Stimulated activated CD4-positive, alpha-beta T cell treated with anti-CD3 and anti-CD28 coated beads, Interleukin-12 subunit alpha, Interleukin-12 subunit beta, amount 100 ng/mL, for 48 hours (primary cell): ENCODE measurements at places on chromosomes 2 and 18.

DNA sequence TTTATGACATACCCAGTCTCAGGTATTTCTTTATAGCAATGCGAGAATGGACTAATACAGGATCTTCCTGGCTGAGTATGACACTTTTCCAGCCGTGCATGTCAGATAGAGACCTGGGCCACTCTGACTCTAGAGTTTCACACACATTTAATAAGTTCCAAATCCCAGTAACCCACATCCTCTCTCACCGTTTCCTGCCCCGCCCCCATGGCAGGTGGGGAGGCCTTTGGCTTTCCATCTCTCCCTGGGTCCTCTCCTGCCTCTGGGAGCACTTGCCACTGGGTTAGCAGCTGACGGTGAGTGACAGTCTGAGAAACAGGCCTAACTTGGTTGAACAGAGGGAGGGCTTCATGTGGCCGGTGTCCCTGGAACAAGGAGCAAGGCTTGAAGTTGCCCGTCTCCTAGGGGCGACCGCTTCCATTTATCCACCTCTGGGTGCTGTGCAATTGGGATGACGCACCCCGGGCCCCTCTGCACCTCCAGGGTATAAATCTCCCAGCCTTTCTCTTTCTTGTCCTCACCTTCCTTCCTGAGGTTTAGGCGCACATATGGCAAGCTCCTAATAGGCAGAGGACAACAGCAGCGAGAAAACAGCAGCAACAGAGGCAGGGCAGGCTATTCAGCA, 152.7 kb upstream of the HDAC4 start:
- no peak for DNase-seq

- DNase-seq, result no peak
These were observed 170.6 kb downstream of the METTL4 start for GRCh38 chr18:2400701-2401196.

DNA sequence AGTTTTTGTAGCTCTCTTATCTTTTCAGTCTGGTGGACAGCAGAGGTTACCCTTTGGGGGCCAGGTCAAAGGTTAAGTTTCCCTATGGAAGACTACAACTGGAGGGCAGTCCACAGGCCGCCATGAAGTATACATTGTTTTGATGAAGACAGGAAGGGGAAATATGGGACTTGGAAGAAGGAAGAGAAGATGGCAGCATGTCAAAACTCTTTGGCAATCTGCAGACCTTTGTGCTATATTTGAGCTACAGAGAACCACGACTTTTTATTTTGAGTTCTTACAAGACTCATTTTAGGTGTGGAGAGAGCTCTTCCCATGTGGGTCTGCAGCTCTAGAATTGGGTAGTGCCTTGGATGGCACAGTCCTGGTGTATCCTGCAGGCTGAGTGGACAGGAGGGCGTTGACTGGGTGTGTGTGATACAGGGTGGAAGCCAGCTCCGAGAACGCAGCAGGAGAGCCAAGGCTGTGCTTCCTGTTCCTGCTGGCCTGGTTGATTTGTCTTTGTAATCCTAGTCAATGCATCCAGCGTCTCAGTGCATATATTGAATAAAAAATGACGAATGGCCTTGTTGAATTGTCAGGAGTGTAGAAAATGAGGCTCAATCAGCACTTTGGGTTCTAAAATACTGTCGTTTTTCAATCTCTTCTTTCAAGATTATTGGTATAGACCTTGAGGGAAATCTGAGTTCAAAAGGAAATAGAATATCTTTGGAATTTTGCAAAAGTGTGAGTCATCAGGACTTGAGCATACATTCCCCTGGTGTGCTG, 11.5 kb downstream of the ITGA6 start:
- no peak for DNase-seq

GRCh38 chr2:12663306-12664037, 53.3 kb upstream of the TRIB2 start:
- DNase-seq, result no peak

GRCh38 chr2:120963997-120964705, 228.5 kb downstream of the GLI2 start:
- DNase-seq, result no peak

DNA sequence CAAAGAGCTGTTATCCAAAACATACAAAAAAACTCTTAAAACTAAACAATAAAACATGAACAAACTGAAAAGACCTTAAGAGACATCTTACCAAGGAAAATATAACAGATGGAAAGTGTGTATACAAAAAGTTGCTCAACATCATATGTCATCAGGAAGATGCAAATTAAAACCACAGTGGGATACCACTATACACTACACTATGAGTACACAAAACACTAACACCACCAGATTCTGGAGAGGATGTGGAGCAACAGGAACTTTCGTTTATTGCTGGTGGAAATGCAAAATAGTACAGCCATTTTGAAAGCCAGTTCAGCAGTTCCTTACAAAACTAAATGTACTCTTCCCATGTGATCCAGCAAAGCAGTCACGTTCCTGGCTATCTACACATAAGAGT, 221.4 kb downstream of the CMPK2 start:
- no peak for DNase-seq

DNA sequence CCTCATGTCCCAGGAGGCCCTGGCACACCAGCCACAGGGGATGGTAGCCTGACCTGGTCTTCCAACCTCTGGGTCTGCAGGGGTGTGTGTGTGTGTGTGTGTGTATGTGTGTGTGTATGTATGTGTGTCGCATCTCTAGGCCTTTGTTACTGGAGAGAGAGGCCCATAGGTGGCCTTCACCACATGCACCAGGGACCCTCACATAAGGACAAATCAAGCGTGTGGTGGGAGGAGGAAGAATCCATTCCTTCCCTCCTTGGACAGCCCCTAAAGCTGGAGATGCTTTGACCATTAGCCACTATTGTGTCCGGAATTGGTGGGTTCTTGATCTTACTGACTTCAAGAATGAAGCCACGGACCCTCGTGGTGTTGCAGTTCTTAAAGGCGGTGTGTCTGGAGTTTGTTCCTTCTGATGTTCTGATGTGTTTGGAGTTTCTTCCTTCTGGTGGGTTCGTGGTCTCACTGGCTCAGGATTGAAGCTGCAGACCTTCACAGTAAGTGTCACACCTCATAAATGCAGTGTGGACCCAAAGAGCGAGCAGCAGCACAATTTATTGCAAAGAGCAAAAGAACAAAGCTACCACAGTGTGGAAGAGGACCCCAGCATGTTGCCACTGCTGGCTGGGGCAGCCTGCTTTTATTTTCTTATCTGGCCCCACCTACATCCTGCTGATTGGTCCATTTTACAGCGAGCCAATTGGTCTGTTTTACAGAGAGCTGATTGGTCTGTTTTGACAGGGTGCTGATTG, 104.1 kb downstream of the DDX1 start:
- DNase-seq, result no peak

- no peak for DNase-seq
These were observed 145.6 kb downstream of the AQP4 start for GRCh38 chr18:26719896-26720295.

GRCh38 chr2:169546756-169547155, 26.9 kb downstream of the FASTKD1 start:
- no peak for DNase-seq

GRCh38 chr2:146587291-146587713, 1257.5 kb upstream of the ACVR2A start:
- no peak for DNase-seq

GRCh38 chr2:26922405-26923188, 47.8 kb upstream of the MAPRE3 start:
- DNase-seq, result peak; percentile 19

DNA sequence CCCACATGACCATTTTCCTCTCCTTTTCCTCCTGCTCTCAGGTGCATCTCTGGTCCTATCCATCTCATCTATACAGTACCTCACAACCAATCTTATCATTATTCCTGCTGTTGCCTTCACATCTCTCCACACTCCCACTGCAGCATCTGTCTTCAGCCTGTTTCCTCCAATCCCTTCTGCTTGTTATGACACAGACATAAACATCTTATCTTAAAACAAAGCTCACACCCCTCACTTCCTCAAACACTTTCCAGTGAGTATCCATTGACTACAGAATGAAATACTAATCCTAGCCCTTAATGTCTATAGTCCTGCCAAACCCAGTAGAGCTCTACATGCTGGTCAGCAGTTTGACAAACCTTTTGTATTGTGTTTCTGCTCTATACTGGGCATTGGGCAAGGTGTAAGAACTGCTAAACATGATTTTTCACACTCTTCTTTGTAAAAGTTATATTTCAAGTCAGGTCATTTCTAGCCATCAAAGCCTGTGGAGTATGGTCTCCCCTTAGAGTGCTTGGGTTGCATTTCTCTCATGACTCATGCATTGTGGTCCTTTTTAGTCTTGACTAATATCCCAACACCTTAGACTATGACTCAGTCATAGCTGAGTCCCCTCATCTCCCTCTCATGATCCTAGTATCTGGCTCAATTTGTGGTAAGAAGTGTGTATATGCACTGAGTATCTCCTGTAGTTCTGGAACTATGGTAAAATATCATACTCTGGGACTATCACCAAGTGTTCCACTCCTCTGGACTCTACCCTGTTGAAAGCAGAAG, 187.0 kb downstream of the CYRIA start:
- DNase-seq, result no peak

GRCh38 chr2:75560022-75560767, 544 bp downstream of the EVA1A start:
- no peak for DNase-seq

DNA sequence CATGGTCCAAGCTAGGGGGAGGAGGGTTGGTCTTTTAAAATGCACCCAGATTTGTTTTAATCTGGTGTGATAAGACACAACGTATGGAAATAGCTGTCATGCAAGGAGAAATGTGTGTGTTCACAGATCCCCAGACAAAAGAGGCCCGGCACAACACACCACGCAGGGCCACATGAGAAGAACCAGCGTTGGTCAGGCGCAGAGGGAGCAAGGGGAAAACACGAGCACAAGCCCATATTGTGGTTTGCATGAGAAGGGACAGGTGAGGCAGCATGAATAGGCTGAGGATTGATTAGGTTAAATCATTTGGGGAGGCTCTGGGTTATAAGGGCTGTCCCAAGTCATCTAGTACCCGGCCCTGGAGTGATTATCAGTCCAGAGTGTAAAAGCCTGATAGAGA, 272.5 kb upstream of the NCKAP5 start:
- DNase-seq, result no peak

- DNase-seq, result no peak
These were observed 164.3 kb downstream of the MTCL1 start for GRCh38 chr18:8869696-8870095.

GRCh38 chr2:45833301-45833967, 182.0 kb downstream of the PRKCE start:
- DNase-seq, result no peak

GRCh38 chr2:21331625-21332370, 208.0 kb downstream of the TDRD15 start:
- no peak for DNase-seq

DNA sequence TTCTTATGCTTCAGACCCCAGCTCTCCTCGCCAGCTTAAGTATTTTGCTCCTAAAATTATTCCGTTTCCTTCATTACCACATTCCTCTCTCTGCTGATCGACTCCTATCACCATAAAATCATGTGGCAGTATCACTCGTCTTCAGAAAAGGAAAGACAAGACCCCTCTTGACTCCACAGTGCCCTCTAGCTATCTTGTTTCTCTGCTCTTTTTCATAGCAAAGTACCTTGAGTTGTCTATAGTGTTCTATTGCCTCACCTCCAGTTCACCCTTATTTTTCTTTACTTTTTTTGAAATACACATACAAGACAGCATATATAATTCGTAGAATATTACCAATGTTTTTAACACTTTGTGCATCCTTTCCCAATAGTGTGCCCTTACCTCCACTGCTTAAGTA, 273.2 kb upstream of the SIX3 start:
- no peak for DNase-seq

GRCh38 chr2:86492048-86492453, 50.9 kb downstream of the KDM3A start:
- DNase-seq, result no peak

DNA sequence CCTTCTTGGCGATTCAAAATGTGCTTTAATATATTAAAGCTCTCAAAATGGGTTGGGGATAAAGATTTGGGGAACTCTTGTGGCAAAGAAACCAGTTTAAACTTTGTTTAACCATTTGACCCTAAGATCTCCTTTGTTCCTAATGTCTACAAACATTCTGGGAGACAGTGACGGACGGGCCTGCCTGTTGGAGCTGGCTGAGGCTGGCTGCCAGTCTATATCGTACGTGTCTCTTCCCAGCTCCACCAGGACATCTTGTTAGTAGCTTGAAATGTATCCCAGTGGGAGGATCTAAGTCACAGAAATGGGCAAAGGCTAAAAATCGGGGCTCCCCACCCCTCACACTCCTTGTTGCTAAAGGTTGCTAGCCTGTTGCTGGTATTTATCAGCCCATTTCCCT, 30.7 kb downstream of the ZNF532 start:
- no peak for DNase-seq

DNA sequence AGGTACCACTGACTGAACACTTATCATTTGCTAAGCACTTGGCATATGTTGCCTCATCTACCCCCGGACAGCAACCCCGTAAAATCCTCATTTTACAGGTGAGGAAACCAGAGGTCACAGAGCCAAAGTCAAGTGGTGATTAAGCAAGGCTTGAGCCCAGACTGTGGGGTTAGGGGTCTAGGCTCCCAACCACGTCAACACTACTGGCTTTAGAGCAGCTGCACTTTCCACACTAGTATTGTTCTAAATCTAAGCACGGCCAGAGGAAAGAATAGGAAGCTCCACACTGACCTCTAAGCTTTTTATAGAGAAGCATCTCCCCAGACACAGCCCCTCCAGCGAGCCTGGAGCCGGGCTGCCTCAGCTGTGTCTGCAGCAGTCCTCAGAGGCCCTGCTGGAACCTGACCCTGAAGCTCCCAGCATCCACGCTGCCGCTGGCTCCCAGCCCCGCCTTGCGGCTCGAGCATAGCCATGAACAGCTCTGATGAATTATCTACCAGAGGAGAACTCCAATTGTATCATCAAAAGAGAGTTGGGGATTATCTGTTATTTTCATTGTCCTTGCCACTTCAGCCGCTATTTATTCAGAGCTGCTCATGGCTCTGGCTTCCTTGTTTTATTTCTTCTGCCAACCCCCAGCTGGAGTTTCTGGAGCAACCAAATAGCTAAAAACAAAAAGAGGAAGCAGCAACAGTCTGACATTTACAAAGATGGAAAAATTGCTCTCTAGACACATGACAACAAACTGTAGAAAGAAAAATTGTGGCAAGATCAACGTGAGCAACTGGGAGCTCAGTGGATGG, 62.2 kb upstream of the RTN4 start:
- DNase-seq, result no peak
